ENCODE measurements at places on chromosomes 16 and 17. TPM values are rescaled to one million over a fixed set of nuclear protein-coding genes. Genes with fewer than 3 reads are reported as not detected.

MYH13 gene
- not detected for total RNA-seq

SLC46A1 gene
- 13.3 TPM for total RNA-seq

ABCC11 gene
- 0.56 TPM for total RNA-seq

ADAP2 gene
- total RNA-seq, result 2.1 TPM

CTRL gene
- total RNA-seq, result 2.6 TPM

SNF8 gene
- total RNA-seq, result 213 TPM

NACA2 gene
- not detected for total RNA-seq

BEAN1 gene
- 1.7 TPM for total RNA-seq

C16orf54 gene
- not detected for total RNA-seq

KRT15 gene
- total RNA-seq, result 86.8 TPM

MT1M gene
- not detected for total RNA-seq

DNA sequence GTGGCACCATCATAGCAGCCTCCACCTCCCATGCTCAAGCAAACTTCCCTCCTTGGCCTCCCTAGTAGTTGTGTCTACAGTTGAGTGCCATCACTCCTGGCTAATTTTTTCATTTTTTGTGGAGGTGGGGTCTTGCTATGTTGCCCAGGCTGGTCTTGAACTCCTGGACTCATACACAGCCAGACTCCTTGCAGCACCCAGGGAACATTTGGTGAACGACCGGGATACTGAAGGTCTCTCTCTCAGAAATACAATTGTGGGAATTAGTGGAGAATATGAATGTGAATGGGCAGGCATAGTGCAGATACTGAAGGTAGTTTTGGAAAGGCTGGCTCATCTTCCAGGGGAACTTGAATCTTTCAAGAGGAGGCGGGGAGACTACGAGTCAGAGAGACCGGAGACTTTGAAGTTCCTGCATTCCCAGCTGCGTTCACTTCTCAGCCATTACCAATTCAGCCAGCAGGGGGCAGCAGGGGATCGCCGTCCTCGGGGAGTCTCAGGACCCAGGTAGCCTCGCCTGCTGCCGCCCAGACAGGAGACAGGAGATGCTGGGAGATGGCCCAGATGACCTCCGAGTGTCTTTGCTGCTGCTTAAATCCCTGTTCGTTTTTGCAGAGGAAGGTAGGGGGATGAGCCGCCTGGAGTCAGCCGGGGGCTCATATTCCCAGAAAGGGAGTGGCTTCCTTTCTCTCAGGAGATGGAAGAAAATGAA is 68.6 kb downstream of the HAPSTR1 start:
- DNase-seq, result peak; percentile 89

GRCh38 chr17:83175119-83175821 is 95.9 kb downstream of the METRNL start:
- DNase-seq, result no peak

DNA sequence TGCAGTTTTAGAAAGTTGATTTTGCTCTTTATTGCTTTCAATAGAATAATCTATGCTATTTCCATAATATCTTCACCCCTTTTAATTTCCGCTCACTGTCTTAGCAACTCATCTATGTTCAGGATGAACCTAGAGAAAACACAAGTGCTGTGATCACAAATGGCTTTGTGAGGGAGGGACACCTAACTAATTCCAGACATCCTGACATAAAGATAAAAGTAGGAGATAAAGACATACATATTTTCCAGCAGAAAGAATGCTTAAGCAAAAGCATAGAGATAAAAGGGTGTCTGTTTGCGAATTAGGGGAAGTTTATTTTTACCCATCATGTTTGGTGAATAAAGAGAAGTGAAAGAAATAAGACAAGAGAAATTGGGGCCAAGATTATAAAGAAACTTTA is 254.2 kb downstream of the KCNJ2 start:
- no peak for DNase-seq

DNA sequence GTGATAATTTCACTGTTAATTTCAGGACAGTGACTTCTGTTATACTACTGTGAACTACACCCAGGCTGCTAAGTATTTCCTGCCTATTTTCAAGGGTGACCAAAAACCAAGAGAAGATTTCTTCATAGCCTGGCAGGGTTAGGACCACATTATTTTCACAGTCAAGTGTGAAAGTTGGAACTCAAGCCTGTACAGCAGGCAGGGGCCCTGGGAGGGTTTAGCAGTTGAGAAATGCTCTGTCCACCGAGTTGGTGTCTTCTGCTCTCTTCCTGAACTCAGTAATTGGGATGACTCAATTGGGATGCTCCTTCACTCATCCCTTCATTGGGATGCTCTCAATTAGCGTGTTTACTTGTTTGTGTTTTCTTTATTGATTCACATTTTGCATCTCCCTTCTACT is 347.3 kb upstream of the CDH11 start:
- no peak for DNase-seq

DNA sequence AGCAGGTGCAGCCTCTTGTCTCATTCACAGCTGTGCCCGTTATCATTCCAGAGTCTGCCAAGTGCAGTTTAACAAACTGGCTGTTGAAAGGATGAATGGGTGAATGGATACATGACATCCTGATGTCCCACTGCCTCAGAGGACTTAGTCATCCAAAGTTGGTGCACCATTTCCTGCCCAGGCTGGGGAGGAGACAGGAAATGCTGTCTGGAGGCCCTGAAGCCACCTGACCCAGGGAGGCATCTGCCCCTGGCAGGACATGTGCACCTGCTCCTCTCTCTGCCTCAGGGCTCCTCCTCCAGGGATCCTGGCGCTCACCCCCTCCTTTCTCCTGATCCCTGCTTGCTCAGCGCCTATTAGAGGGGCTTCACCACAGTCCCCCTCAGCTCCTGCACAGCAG is 1.8 kb upstream of the CD300C start:
- DNase-seq, result no peak

DNA sequence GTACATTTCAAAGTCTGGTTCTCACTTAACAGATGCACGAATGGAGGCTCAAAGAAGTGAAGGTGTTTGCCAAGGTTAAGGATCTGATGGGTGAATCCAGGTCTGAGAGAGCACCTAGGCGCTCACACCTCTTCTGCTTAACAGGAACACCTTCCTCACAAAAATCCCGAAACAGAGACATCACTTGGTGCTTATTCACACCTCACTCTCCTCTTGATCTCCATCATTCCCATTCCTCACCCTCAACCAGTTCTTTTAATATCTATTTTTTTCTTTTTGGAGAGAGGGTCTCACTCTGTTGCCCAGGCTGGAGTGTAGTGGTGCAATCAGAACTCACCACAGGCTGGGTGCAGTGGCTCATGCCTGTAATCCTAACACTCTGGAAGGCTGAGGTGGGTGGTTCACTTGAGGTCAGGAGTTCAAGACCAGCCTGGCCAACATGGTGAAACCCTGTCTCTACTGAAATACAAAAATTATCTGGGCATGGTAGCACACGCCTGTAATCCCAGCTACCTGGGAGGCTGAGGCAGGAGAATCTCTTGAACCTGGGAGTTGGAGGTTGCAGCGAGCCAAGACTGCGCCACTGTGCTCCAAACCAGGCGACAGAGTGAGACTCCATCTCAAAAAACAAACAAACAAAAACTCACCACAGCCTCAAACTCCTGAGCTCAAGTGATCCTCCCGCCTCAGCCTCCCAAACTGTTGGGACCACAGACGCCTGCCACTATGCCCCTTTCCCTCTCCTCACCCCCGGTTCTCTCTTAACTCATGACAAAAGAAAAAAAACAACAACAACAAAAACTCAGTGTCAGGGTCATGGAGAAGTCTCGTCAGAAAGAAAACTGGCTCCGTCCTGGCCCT is 15.1 kb downstream of the CRYM start:
- no peak for DNase-seq

DNA sequence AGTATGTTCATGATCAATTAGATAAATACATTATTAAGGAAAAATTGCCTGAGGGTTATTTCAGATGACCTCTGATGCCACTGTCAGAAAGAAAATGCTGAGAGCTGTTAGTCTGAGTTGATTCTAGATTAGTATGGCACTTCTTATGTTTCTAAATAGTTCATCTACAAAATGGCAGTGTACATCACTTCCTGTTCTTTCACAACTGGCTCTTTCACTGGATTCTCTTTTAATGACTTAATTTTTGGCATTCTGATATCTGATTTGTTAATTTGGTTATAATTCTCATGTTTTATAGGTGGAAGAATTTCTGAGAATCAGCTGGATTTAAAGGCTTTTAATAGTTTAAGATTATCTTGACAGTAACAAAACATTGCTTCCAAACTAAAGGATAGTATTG is 3.3 kb downstream of the TAOK1 start:
- DNase-seq, result no peak

DNA sequence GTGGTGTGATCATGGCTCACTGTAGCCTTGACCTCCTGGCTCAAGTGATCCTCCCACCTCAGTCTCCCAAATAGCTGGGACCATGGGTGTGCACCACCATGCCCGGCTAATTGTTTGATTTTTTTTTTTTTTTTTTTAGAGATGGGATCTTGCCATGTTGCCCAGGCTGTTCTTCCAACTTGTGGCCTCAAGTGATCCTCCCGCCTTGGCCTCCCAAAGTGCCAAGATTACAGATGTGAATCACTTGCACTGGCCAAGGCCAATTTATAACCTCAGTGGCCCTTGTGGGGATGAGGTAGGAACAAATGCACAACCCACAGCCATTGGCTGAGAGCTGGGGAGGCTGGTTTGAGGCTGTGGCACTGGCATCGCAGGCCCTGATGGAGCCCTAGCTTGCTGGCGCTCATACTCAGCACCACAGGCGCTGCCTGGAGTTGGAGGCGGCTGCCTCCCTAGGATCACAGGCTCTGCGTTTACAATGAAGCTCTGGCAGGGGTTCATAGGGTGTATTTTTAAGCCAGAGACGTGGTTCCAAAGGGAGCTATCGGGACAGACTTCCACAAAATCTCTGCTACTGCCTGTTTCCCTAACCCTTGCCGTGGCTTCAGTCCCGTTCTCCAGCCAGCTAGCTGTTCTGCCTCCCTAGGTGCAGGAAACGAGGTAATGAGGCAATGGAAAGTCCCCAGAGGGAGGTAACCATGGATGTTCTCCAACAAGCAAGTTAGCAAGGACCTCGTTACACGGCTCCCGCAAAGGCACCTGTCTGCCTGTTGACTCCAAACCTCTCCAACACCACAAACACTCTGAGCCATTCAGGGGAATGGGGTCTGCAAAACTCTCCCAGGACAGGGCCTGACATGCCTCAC is 2.9 kb downstream of the ABCA3 start:
- DNase-seq, result no peak

- no peak for DNase-seq
These were observed 72.8 kb downstream of the RPH3AL start for GRCh38 chr17:279776-280175.

GRCh38 chr17:1872254-1872653 is 42.4 kb downstream of the RPA1 start:
- DNase-seq, result no peak

GRCh38 chr17:61410141-61411010 is 10.7 kb downstream of the TBX2 start:
- DNase-seq, result no peak

- DNase-seq, result peak; percentile 4
These were observed 41.4 kb upstream of the PIRT start for GRCh38 chr17:10879190-10879836.

GRCh38 chr17:19460700-19461099 is 49.7 kb downstream of the RNF112 start:
- DNase-seq, result no peak

DNA sequence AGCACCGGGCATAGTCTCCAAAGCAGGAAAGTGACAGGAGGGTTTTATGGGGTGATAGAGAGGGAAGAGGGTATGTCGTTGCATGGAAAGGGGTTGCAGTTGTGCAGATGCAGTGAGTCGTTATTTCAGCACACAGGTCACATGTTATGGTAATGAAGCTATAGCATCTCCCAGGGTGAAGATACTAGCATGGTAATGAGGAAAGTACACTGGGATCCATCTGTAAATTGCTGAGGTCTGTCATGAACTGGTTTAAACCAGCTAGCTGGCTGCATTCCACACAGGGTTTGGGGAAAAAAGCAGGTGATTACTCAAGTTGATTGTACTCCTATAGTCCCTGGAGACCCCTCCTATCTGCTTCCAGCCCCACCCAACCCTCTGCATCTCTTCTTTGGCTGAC is 11.7 kb downstream of the COX11 start:
- no peak for DNase-seq

Measured in Calu3 (cell line).